Brain microvascular endothelial cell (primary cell): ENCODE measurements at places on chromosomes 7 and 10.

GRCh38 chr7:132638000-132638399, 61.7 kb upstream of the PLXNA4 start:
- DNase-seq: no peak

GRCh38 chr10:70660722-70661121, 11.6 kb upstream of the ADAMTS14 start:
- no peak for DNase-seq

DNA sequence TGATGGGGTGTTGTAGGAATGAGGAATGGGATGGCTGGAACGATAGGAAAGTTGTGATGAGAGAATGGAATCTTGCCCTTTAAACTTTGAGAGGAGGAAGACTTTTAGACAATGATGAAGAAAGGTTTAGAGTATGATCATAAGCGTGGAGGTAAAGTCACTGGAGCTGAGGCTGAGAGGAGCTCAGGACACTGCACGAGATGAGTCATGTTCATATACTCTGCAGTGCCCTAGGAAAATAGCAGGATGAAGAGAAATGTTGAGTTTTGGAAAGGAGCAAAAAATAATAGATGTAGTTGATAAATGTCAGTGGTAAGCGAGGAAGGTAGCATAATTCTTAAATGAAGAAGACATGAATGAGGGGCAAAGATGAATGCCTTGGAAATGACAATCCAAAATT, 28.3 kb upstream of the CUL1 start:
- DNase-seq: peak; percentile 10

- DNase-seq: no peak
Measured at GRCh38 chr7:77327932-77328628, 88.1 kb downstream of the GSAP start.

DNA sequence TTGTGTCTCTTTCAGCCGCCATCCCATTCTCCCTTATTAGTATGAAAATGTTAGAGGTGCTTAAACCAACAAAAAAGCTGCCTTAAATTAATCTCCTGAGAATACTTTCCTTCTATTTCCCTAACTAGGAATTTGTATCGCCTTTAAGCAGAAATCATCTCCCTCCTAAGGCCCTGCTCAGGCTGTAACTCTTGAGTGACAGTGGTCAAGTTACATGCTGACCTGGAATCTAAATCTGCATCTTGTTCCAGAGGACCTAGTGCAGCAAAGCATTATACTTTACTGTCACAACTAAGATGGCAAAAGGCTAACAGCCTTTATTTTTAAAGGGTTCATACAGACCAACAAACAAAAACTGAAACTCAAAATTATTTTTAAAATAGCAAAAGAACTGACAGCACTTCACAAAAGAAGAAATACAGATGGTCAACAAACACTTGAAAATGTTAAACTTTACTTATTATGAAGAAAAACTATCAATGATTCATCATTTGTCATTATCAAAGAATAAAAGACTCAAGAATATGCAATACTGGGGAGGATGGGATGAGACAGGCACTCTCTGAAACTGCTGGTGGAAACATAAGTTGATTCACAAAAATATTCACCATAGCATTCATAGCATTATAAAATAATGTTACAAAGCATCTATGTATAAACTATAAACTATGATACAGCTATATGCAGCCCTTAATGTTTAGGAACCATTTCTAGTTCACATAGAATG, 11.0 kb downstream of the CYREN start:
- no peak for DNase-seq

- peak; percentile 27 for DNase-seq
Measured at GRCh38 chr7:74474271-74474865, 20.7 kb downstream of the GTF2IRD1 start.

DNA sequence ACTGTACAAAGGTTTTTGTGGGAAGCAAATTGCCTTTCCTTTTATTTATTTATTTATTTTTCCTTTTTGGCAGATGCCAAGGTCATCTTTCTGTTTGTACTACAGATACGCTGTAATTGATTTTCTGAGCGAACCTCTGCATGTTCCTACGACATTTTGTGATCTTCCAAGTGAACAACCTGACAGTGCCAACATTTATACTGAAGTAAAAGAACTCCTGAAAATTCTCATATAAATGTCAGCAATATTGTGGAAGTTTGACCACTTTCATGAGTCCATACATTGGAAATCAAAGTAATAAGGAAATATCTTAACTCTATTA, 86.8 kb upstream of the EEPD1 start:
- DNase-seq: no peak

GRCh38 chr7:15784694-15785030, 98.2 kb upstream of the MEOX2 start:
- no peak for DNase-seq

DNA sequence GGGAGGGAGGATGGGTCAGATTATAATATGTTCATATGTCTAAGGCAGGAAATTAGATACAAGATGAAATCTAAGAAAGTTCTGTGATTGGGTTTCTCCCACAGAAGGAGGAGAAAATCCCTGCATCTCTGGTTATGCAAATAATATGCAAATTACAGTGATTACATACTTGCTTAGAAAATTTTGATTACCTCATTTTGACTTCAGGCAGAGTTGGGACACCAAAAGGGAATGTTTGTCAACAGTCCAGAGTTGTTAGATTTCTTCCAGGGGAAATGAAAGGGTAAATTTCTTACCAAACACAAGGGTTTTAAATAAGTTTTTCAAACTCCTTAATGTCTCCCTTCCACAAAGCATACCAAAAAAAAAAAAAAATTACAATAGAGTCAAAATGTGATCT, 101.4 kb upstream of the STEAP1B start:
- no peak for DNase-seq

GRCh38 chr10:62826273-62826672, 10.1 kb upstream of the EGR2 start:
- DNase-seq: no peak

DNA sequence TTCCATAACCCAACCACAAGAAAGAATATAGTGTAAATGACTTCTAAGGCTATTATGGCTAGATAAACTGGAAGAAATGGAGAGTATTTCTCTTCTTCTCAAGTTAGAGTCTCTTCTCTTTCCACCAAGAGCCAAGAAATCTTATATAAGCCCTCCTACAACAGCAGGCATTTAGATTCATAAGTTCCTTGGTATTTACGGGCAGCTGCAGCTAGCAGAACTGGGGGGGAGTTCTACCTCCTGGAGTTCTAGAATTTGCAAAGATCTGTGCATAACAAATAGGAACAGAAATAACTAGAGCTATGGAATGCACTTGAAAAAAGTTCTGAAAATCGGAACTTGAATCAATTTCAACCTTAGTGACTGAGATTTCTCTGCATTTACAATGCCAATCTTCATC, 715.2 kb upstream of the GRM3 start:
- DNase-seq: no peak

DNA sequence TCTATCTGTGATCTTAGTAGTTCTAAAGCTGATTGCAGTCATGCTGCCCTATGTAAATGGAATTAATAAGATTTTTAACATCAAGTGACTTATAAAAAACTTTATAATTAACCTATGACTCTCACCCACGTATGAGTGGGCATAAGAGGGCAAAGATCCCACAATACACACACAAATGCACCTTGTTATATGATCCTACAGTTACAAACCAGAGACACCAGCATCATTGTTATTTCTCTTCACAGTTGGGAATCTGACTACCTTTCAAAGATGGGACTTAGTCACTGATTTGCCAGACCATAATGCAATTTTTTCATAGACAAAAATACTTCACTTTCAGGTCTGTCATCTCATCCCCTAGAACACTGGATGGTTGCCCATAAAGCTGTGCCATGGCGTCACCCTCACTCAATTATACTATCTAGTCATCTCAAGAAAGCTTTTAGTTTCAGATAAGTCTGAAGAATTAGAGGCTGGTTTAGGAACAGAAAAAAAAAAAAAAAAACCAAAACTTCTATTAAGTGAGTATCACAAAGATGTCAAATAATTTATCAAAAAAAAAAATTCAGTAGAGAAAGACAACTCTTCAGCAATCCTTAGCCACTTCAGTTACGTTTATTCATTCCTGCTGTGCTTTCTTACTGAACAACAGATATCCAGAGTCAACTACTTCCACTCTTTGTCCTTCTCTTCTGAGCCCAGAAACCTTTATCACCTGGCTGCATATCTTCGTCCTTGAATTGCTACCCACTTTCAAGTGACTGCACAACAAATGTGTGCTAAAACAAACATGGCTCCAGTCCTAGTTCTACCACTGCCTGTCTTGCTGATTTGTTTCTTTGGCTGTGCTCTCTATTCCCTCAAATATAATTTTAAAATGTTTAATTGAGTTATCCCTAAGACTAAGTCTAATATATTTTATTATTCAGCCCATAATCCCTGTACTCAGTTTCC, 175.0 kb upstream of the CHRM2 start:
- DNase-seq: no peak

- DNase-seq: no peak
Measured at GRCh38 chr10:112914288-112914952, 35.6 kb upstream of the TCF7L2 start.

- no peak for DNase-seq
Measured at GRCh38 chr10:127463548-127463947, 85.6 kb upstream of the NPS start.

DNA sequence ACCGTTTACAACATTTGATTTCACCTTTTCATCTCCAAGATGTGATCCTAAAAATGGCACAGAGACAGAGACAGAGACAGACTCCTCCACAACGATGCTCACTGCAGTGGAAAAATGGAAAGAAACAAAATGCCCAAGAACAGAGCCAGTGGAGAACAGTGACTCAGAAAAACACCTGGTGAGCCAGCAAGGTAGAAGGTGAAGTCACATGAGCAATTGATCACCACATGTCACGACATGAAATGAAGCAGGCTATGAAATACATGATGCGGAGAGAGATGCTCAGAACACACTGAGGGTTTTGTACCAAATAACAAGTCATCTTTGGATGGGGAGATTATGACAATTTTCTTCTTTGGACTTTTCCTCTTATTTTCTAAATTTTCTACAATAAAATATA, 3.5 kb downstream of the MSMB start:
- no peak for DNase-seq

DNA sequence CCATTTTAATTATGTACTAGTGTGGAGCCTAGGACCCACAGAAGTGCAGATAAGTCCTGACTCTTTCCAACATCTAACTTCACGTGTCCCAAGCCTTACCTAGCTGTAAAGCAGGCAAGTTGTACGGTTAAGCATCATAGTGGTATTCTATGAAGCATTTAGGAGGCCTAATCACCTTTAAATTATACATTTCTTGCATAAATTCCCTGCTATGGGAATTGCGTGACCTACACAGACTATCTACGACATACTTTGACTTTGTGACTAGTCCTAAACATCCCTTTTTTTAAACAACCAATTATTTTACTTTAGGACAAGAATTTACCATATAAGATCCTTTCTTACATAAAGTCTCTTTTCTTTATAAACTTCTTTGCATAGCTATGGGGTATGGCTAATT, 37.7 kb upstream of the LRGUK start:
- no peak for DNase-seq

GRCh38 chr7:159063046-159063840, 81.4 kb downstream of the VIPR2 start:
- DNase-seq: no peak

GRCh38 chr10:16795410-16796073, 21.7 kb downstream of the RSU1 start:
- DNase-seq: no peak

- DNase-seq: no peak
Measured at GRCh38 chr7:104156842-104157277, 51.0 kb downstream of the ORC5 start.

DNA sequence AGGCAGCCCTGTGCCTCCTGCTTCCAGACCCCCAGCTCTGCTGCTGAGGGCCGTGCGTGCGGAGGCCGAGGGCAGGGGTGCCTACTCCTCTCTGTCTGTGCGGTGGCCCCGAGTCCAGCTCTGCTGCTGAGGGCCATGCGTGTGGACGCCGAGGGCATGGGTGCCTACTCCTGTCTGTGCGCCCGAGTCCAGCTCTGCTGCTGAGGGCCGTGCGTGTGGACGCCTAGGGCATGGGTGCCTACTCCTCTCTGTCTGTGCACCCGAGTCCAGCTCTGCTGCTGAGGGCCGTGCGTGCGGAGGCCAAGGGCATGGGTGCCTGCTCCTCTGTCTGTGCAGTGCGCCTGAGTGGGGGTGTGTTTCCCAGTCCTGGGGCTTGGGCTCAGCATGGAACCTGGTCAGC, 142.7 kb downstream of the ZMYND11 start:
- DNase-seq: no peak

DNA sequence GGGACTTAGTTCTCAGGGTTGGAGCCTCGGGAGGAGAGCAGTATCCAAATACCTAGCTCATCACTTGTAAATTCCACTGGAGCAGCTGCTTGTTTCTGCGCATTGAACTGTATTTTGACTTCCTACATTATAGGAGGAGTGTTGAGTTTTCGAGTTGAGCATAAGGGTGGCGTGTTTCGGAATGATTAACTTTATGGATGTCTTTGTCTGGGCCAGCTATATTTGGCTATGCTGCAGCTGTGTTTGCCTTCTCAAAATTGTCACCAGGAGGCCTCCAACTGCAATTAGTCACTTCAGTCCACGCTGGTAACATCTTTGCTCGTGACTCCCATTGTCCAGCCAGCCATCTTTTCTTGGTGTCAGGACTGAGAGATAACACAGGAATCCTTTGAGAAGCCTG, 9.1 kb downstream of the CELF2 start:
- DNase-seq: no peak

DNA sequence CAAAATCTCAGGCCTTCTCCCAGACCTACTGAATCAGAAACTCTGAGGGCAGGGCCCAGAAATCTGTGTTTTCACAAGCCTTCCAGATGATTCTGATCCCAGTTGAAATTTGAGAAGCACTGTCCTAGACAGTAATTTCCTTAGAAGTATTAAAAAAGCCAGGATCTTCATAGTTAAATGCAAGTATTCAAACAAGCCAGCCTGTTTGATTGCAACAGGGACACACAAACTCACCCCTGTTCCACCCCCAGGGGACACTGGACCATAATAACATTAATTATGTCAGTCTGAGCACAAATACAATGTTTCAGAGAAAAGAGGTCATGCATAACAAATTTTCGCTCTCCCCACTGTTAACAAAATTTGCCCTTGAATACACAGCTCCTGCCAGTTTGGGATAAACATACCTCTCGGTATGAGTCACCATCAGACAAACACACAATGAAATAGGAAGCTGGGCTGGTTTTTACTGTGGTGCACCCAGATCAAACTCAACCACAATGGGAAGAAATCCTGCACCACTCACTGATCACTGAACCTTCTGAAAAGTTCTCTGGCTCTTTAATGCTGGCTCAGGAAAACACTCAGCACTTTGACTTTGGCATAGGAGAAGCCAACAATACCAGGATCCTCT, 34.3 kb downstream of the ABLIM1 start:
- peak; percentile 77 for DNase-seq

DNA sequence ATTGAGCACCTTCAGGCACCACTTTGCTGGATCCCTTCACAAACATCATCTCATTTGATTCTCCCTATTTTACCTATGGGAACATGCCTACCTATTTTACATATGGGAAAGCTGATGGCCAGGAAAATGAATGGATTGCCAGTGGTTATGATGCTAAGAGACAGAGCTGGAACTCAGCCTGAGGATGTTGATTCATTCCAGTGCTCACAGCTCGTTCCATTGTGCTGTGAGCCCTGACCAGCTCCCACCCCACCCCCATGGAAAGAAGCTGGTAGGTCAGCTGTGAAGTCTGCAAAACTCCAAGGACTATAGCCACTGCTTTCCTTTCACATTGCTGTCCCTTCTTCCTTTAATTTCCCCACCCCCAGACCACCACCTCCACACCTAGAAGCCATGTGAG, 9.6 kb downstream of the UBTD1 start:
- DNase-seq: peak; percentile 46

GRCh38 chr7:69208848-69209247, 389.4 kb upstream of the AUTS2 start:
- no peak for DNase-seq
